ENCODE measurements at places on chromosomes 1 and 21.

DNA sequence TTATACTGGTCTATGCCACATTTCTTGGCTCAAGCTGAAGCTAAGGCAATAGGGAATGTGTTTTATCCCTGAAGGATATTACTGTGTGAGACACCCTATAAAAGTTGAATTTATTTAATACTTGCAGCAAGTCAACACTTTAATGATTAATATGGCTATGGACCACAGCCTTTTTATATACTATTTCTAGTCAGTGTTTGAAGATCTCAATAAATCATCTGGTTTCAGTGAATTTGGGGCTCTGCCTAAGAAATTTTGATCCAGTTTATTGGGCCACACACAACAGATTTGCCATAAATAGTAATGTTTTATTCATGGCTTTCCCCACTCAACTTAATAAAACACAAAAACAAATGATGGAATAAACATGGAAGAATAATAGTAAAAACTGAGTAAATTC is 698.3 kb downstream of the ADGRL2 start:
- no peak for DNase-seq

- DNase-seq: no peak
These were observed 161.0 kb downstream of the KCNK2 start for GRCh38 chr1:215243345-215244054.

GRCh38 chr1:230430499-230430898 is 4.4 kb upstream of the PGBD5 start:
- DNase-seq: no peak

DNA sequence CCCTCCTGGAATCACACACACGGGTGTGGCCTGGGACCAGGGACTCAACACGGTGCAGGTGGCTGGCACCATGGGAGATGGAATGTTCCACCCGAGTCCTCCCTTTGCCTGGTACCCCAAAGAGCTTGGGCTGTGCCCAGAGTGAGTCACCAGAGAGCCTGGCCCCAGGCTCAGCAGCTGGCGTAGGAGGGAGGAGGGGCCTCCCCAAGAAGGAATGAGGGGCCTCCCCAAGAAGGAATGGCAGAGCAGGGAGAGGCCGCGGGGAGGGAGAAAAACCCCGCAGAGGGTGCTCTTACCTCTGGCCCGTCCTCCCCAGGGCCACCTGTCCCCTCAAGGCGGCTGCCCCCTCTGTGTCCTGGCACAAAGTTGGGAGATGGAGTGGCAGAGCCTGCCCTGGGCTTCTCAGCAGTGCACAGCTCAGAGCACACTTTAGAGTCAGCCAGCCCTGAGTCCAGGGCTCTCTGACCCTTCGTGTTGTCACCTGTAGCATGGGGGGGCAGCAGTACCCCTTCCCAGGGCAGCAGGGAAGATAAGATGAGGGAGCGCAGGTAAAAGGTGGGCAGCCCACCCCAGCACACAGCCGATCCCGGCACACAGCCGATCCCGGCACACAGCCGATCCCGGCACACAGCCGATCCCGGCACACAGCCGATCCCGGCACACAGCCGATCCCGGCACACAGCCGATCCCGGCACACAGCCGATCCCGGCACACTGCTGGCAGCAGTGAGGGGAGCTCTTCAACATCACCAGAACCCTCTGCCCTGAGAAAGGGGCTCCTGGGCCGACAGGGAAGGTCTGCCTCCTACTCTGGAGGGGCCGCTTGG is 20.2 kb upstream of the KCNAB2 start:
- no peak for DNase-seq

GRCh38 chr1:53207726-53208125 is 11.1 kb downstream of the CPT2 start:
- no peak for DNase-seq

DNA sequence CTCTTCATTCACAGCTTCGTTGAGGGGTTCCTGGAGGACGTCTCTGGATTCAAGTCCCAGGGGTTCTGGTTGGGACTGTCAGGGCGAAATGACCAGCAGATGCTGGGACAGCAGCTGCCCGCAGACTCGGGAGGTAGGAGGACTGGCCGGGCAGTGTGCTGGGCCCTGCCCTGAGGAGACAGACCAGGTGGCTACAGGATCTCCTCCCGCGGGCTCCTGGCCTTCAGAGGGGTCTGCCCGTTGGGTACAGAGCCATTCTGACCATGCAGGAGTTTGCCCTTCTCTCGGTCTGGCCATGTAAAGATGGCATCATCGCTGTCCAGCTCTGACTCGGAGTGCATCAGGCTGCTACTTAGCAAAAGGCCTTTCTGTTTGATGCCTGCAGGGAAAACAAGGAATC is 122.5 kb downstream of the KIAA0319L start:
- no peak for DNase-seq

DNA sequence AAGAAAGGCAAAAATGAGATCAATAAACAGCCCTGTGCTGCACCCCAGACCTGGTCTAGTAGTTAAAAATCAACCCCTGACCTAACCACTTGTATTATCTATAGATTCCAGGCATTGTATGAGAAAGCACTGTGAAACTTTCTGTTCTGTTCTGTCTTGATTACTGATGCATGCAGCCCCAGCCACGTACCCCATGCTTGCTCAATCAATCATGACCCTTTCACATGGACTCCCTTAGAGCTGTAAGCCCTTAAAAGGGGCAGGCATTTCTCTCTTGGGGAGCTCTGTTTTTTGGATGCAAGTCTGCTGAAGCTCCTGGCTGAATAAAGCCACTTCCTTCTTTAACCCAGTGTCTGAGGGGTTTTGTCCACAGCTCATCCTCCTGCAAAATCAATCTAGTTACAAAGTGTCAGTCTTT is 24.2 kb upstream of the CD34 start:
- no peak for DNase-seq

DNA sequence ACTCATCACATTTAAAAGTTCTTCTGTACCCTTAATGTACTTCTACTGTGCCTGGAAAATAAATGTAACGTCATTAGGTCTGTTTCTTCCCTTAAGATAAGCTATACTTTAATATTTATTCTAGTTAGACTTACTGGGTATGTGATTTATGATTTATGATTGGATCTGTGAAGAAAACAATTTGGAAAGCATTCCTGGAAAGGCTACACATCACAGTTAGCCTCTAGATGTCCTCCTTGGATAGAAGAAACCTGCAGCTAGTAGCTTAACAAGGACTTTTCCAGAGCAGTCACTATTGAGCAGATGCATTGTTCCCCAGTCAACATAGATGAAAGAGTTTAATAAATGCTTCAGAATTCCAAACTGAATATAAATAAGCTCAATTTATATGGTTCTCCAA is 22.2 kb upstream of the ABL2 start:
- no peak for DNase-seq

DNA sequence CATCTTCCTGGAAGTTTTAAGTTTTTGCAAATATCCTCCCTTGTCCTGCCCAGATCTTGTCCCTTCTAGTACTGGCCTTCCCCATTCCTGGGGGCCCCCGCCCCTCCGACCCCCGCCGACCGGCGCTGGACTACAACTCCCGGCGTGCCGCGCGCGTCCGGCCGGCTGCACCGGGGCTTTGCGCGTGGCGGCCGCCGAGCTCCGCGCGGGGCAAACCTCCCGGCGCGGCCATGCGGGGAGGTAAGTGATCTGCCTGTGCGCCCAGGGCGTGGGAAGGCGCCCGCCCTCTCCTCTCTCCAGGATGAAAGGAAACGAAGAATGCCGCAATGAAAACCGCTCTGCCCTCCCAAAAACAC is 3.2 kb upstream of the SAMD13 start:
- peak; percentile 51 for DNase-seq

DNA sequence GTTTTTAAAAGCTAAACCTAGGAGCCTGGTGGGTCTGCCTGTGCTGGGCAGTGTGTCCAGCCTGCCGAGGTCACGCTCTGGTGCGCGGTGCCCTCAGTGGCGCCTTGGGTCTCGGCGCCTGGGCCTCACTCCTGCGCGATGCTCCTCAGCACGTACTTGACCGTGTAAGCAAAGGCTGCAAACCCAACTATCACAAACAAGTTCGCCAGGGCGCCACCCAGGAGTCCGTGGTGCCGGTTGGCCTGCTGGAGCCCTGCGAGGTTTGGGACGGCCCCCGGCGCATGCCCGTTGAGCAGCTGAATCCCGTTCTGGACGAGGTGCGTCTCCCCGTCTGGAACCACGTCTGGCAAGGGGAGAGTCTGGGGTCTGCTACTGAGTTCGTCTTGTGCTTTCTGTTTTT is 8.6 kb upstream of the C1QTNF12 start:
- peak; percentile 44 for DNase-seq

DNA sequence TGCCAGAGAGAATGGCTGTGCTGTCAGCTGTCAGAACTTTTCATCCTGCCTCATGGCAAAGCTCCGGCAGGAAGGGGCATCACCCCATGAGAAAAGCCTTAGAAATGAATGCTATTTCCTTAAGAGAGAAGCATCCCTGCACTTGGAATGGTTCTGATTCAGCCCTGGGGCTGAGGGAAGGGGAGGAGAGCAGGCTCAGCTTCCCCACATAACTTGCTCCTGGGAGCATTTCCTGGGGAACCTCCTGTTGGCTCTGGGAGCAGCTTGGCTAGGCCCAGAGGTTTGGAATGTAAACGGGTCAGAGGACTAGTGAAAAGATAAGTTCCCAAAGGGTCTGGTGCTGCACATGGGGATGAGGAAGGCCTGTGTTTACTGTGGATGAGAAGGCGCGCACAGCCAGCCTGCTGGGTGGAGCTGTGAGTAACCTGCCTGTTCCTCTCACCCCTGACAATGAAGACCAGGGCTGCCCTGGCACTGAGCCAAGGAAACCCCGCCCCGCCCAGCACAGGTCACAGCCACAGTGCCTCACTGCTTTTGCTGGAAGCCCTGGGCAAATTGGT is 5.0 kb downstream of the PRELP start:
- DNase-seq: peak; percentile 62

DNA sequence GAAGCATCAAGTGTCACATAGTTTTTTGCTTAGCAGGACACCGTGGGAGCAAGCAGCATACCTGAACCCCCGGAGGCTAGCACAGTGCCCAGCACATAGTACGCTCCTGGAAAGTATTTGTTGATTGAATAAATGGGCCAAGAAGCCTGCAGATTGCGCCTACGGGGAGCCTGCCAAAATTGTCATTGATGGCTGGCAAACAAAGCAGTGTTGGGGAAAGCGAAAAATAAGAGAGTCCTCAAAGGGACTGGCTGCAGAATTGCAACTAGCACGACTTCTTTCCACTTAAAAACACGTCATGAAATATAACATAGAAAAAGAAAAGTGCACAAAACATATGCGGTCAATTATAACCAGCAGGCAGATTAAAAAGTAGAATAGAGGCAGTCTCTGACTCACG is 125.2 kb upstream of the GALNT2 start:
- DNase-seq: no peak

- DNase-seq: no peak
These were observed 18.7 kb upstream of the PLA2G2E start for GRCh38 chr1:19942088-19942487.

DNA sequence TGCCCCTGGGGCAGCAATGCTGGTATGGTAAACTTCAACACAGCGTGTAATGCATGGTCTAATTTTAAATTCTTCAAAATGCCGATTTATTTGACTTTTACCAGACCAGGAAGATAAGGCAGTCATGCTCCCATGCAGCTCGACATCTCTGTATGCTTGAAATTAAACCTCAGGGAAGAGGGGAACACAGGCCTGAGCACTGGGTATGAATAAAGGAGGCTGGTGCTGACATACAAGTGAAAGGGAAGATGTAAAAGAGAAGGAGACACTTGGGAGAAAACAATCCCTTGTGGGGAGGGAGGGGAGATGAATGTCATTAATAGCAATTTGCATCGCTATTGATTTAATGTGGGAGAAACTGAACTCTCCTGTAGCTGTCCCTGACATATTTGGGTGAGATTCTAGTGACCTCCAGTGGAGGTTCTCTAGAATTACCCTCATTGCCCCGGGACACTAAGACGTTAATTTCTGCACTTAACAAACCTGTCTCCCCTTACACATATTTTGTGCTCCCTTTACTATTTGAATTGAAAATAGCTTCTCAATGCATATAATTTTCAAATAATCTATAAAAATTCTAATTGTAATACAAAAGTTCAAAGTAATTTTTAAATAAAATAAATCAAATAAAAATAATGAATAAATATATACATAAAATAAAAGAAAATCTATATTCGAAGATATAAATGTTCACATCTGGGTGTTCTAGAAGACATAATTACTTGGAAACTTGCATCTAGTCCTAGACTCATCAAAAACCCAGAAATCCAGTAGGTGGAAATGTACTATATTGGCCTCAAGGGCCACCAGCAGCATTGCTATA is 283.1 kb downstream of the LMX1A start:
- DNase-seq: no peak

DNA sequence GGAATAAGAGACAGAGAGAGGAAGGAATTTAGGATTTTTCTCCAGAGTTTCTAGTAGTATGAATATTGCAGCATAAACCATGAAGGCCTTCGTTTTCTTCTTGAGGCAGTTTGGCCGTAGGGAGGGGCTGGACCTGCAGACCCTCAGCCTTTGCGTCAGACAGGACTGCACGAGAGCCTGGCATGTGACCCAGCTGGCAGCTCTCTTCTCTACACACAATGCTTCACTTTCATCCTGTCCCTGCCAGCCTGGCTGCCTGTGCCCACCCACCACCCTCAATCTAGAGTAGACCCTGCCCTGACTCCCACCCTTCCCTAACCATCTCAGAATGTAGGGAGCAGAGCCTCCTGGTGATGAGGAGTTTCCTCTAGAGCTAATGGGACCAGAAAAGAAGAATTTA is 1.6 kb downstream of the CA14 start:
- DNase-seq: no peak

DNA sequence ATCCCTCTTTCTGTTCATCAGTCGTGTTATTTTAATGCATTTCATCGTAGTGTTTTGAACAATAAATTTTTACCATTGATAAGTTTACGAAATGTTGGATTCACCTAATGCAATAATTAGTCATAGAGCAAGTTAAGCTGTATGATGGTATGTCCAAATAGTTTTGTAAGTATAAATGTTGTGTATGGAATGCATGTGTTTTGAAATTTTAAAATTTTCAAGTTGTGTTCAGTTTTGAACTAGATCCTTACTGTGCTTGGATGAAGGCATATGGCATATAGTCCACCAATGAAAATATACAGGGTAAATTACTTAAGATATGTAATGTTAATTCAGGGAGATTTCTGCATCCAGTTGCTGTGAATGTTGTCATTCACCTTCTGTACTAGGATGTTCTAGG is 2.3 kb downstream of the ZMYM4 start:
- DNase-seq: no peak

DNA sequence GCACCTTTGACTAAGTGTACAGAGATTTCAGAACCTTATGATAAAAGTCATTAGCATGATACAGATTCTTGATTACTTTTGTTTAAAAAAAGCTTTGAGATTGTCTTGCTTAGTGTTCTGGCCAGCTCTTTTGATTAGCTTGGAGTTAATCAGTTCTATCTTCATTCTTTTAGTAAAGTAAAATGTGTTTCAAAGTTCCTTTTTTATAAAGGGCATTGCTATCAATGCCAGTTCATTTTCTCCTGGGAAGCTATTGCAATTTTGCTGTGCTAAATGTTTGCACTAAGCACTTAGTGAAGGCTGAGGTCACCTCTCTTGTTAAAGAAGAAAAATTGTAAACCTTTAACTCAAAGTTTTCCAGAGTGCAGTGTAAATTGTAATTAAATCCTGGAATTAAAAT is 946.7 kb upstream of the TMPRSS15 start:
- DNase-seq: no peak

GRCh38 chr1:62228136-62228882 is 33.7 kb downstream of the L1TD1 start:
- DNase-seq: no peak

GRCh38 chr1:2908561-2908960 is 107.1 kb upstream of the TTC34 start:
- no peak for DNase-seq
